ENCODE measurements at places on chromosomes 1 and 21. TPM values are rescaled to one million over a fixed set of nuclear protein-coding genes. Genes with fewer than 3 reads are reported as not detected.

LRRIQ3 gene
- total RNA-seq: 0.81 TPM

GUCA2A gene
- total RNA-seq: not detected

EPS8L3 gene
- total RNA-seq: not detected

- no peak for DNase-seq
These were observed 11.9 kb upstream of the ZBTB21 start for GRCh38 chr21:42022091-42022430.

DNA sequence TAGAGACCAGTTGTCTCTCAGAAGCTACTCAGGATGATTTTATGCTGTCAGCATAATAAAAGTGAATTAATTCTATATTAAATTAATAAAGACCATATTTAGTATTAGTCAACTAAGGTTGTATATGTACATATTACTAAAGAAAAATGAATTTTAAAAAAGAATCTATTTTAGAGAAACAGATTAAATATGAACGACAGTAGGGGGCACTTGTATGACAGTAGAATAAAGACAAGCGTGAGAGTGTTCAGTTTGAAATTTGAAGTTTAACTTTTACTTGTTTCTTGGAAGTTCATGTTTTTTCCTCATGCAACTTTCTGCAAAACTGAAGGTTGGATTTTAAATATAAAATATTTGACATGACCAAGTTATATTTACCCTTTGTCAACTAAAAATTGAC lies 67.9 kb upstream of the MACF1 start:
- no peak for DNase-seq

DNA sequence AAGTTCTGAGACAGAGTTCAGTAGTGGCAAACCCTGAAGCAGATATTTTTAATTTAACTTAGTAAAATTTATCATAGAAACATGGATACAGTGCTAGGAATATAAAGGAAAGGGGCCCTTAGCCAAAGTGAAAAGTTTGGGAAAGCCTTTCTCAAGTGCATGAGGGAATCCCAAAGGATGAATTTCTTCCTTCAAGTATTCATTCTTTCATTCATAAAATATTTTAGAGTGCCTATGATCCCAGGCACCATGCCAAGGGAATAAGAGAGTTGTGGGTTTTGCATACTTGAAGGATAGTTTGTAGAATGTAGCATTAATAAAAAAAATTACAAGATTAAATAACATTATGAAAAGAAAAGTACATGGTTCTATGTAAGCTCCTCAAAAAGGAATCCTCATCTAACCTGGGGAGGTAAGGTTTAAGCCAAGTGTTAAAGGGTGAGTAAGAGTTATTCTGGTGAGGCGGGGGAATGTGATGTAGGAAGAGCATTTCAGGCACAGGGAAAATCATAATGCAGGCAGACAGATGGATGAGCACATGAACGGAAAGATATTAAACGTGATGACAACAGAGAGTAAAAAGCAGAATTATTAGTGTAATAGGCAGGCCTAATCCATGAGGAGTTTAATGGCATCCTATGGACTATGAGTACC lies 40.4 kb upstream of the NTNG1 start:
- no peak for DNase-seq

DNA sequence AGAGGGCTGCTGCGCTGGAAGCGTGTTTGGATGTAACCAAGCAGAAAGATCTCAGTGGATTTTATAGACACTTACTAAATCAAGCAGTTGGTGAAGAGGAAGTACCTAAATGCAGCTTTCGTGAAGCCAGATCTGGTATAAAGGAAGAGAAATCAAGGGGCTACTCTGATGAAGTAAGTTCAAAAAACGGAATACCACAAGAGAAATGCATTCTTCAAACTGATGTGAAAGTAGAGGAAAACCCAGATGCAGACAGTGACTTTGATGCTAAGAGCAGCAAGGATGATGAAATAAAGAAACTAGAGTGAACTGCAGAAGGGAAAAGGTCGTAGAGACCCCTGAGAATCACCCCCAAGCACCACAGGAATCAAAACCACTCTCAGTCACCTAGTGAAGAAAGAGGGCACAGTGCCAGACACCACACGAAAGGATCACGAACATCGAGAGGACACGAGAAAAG lies 40.8 kb upstream of the NEXN start:
- DNase-seq: no peak

DNA sequence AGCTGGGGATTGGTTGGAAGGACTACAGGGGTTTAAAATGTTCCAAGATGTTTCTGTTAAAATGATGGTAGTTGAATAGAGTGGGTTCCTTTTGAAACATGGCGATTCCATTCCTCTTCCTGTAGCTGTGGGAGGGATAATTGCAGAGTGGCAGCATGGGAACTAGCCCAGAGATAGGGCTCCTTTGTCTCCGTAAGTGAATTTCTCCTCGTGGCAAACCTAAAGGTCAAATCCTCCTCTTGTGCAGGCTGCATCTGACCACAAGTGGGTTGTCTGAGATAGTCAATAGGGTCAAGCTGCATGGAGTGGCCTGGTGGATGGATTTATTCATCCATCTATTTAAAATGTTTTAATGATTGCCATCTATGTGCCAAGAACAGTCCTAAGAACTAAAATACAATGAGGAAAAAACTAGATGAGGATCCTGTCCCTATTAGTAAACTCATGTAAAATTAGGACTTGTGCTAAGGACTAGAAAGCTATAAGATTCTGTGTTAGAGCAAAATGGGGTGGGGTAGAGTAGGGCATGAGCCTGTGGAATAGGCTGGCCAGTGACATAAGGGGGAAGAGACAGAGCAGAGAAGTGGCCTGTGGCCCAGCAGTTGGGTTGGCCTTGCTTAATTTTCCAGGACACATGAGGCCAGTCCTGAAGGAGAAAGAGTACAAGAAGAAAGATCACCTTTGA lies 89.1 kb upstream of the IVNS1ABP start:
- DNase-seq: no peak
